ENCODE measurements at places on chromosomes 11 and 22.

GRCh38 chr11:120642196-120642894 is 130.8 kb downstream of the GRIK4 start:
- DNase-seq, result no peak

DNA sequence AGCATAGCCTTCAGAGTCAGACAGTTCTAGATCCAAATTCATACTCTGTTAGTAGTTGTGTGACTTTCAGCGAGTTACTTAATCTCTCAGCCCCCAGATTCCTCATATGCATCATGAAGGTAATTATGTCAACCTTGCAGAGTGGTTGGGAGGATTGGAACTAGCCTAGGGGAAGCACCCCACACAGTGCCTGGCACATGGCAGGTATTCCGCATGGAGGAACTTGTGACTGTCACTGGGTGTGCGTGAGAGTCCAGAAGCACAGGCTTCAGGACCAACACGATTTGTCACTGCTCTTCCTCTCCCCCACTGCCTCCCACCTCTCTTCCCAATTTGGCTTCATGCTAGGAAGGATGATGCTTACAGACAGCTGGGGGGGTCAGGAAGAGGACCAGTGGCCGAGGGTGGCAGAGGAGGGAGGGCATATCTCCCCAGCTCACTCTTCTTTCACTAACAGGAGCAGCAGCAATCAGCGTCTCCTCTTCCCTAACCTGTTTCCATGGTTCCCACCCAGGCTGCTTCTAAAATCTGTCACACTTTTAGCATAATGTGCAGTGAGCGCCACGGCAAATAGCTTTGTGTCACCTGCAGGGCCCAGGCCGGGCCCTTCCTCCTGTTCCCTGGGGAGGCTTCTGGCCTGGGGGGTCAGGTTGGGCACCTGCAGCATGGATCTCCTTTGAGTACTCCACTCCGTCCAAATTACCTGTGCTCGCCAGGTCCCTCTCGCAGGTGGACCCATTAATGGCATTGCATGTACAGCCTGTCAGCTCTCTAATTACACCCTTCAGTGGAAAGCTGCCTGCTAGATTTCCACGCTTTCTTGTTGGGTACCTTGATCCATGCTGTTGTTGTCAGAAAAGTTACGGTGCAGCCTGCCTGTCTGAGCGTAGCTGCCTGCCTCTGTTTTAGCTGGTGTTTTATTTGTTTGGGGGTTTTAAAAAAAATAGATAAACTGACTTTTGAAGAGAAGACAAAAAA is 400.4 kb downstream of the NXPE2 start:
- no peak for DNase-seq

- DNase-seq, result no peak
These were observed 8.1 kb upstream of the GNB1L start for GRCh38 chr22:19862619-19863246.

DNA sequence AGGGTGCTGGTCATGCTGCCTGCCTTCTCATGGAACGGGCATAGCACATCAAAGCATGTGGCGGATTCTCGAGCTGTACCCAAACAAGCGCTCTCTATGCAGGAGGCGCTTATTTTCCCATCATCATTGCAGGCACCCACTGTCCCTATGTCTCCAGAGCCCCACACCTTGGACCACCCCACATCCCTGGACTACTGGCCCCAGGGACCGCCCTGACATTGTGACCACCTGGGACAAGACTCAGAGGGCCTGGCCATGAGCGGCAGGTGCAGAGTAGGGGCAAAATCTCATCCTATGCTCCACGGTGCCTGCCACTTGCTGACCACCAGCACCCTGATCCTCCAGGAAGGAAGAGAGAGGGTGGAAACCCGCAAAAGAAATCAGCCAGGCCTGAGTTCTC is 170.4 kb downstream of the DSCAML1 start:
- no peak for DNase-seq

DNA sequence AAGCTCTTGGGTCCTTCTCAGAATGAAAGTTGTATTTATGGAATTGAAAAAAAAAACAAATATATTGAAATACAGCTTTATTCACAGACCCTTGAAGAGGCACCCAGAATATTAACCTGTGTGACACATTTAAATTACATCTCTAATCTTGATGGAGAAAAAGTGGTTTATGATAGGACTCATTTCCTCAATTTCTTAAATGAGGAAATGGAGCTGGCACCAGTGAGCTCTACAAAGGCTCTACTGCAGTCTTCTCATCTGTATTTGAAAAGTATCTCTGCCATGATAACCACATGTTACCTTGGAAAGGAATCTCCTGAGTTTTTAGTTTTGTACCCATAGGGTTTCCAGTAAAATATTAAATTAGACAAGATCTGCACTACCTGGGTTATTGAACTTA is 186.5 kb downstream of the HIPK3 start:
- no peak for DNase-seq

- no peak for DNase-seq
These were observed 144.5 kb downstream of the DBX1 start for GRCh38 chr11:20015529-20016427.

GRCh38 chr11:126743628-126744027 is 256.9 kb downstream of the KIRREL3 start:
- DNase-seq, result no peak

DNA sequence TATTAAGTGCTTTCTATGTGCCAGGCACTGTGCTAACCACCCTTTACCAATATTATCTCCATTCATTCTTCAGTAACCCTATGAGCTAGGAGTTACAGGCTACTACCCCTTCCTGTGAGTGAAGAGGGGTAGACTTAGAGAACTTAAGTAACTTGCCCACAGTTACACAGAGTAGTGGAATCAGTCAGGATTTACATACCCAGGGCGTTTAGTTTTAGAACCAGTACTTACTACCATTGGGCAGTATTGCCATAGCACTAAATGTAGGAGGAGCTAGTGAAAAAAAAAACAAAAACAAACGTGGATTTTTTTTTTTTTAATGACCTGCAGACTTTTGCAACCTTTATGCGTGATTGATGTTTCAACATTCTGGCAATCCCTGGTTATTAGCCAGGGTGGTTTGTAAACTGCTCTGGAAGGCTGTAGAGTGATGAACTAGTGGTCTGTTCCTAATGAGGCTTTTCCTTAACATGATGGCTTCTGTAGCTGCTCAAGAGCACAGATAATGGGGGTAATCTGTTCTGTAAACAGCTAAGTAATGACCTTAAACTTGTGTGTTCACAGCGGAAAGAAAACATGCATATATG is 11.4 kb downstream of the TBCEL start:
- DNase-seq, result no peak

DNA sequence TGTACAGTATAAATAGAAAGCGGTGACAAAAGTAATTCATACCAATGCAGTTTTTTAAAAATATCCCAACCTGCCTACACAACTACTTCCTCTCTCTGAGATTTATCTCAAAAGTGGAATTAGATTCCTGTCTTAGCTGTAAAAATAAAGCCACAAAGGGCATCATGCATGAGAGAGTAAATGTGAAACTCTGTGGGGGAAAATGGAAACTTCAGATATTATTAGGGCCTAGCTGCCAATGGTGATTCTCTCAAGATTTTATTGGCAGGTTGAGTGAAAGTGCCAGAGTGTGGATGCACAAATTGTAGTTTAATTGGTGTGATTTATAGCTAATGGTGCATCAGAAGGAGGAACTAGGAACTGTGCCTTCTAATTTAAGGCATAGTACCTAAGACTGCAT is 356.9 kb upstream of the CCDC90B start:
- no peak for DNase-seq

DNA sequence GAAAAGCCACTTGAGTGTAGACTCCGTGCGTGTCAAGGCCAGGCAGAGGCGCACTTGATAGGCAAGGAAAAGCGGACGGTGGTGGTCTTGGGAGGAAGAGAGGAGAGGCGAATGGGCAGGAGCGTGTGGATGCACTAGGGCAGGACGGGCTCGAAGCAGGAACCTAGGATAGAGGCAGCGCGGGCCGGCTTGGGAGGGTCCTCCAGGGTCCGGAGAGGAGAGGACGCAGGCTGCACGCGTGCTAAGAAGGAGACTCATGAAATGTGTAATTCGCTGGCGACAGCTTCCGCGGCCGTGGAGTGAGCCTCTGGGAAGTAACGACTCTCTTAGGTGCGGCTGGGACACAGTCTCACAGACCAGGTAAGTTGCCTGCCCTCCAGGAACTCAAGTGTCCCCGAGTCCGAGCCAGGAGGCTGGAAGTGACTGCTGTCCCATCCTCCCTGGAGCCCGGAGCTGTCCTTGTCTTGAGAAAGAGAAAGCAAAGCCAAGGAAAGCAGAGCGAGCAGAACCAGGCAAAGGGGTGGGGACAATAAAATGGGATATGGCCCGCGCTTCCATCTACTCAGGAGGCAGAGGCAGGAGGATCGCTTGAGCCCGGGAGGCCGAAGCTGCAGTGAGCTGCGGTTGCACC is 874 bp upstream of the IL17RA start:
- DNase-seq, result no peak

- DNase-seq, result no peak
These were observed 14.8 kb downstream of the FAM181B start for GRCh38 chr11:82718821-82719220.

GRCh38 chr22:35010543-35010942 is 55.4 kb upstream of the ISX start:
- no peak for DNase-seq

GRCh38 chr22:50171319-50171964 is 911 bp downstream of the PANX2 start:
- no peak for DNase-seq

- no peak for DNase-seq
These were observed 453.4 kb downstream of the NTM start for GRCh38 chr11:131823772-131824171.

- no peak for DNase-seq
These were observed 28.5 kb downstream of the MAFF start for GRCh38 chr22:38230108-38230825.

GRCh38 chr22:20509344-20510047 is 2.1 kb downstream of the MED15 start:
- DNase-seq, result no peak

GRCh38 chr11:111397034-111397433 is 18.0 kb upstream of the POU2AF1 start:
- DNase-seq, result no peak

DNA sequence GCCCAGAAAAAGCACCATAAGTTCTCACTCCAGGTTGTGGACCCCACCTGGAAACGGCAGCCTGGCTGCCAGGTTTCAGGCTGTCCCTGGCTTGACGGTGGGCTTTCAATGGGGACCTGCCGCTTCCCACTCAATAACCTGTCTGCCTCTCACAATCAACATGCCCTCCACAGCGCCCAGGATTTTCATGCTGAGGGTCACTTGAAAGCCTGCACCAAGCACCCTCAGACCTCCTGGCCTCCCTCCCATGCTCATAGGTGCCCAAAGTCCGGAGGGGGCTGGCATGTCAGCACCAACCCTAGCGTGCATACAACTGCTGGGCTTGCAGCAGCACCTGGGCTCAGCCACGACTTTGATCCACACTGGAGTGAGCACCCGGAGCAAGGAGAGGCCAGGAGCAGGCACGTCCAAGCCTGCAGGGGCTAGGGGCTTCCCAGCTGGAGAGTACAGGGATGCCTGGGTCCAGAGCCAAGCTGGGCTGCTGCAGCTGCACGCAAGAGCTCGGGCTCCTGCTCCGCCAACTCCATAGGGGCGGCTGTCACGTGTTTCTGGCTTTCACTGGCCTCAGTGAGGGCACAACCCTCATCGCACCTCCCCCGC is 1214.3 kb upstream of the RAG2 start:
- no peak for DNase-seq

DNA sequence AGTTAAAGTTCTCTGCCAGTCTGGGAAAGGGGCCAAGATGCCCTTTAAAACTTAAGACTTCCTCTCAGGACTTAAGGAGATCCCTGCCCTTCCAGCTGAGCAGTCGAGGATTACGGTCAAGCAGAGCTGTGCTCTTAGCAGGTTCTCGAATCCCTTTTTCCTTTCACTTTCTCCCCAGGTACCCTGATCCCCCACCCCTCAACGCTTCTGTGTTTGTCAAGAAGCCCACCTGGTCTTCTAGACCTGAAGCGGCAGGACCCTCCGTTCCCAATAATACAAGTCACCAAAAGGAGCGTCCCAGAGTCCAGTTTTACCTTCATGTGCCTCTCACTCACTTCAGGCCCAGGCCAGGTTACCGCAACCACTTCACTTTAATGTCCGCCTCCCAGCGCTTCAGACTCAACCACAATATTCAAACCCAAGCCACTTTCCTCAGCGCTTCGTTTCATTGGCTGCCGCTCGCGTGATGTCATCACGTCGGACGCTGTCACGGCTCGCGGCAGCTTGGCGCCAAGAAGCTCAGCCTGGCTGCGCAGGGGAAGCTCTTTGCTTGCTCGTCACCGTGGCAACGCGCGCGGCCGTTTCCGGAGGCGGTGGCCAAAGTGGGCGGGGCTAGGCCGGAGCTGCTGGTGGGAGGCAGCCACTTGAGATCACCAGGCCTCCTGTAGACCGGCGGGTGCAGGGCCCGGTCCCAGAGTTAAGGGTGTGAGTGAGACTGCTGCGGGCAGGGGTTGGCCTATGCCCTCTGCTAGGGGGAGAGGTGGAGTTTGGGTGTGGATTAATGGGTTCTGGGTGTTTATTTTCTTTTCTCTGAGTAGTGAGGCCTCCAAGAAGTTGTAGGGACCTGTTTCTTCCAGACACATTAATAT is at the start of the genes KIF18A and METTL15:
KIF18A (minus strand) TSS at position 407 of the 869 bp plus-strand sequence. CDS start 10,209 bp downstream, outside the sequence.
METTL15 (plus strand) TSS at position 639 of the 869 bp plus-strand sequence. CDS start 4,947 bp downstream, outside the sequence.
- peak; percentile 97 for DNase-seq

- DNase-seq, result no peak
These were observed 23.2 kb upstream of the NRGN start for GRCh38 chr11:124716591-124716990.

GRCh38 chr22:47566491-47566890 is 804.0 kb downstream of the TBC1D22A start:
- no peak for DNase-seq

- DNase-seq, result no peak
These were observed 72.0 kb downstream of the SLC5A12 start for GRCh38 chr11:26649884-26650283.

DNA sequence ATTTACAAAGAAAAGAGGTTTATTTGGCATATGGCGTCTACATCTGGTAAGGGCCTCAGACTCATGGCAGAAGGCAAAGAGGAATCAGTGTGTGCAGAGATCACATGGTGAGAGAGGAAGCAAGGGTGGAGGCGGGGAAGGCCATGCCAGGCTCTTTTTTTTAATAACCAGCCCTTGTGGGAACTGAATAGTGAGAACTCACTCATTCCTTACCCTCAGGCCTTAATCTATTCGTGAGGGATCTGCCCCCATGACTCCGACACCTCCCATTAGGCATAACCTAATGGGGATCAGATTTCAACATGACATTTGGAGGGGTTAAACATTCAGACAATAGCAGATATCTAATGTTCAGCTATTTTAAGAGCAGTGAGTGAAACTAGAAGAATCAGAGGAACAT is 55.7 kb downstream of the ATM start:
- no peak for DNase-seq

GRCh38 chr11:109869536-109869935 is 223.7 kb upstream of the ZC3H12C start:
- DNase-seq, result no peak

GRCh38 chr11:132062541-132062940 is 692.1 kb downstream of the NTM start:
- DNase-seq, result no peak

GRCh38 chr11:35192347-35192746 is 53.4 kb downstream of the CD44 start:
- no peak for DNase-seq

DNA sequence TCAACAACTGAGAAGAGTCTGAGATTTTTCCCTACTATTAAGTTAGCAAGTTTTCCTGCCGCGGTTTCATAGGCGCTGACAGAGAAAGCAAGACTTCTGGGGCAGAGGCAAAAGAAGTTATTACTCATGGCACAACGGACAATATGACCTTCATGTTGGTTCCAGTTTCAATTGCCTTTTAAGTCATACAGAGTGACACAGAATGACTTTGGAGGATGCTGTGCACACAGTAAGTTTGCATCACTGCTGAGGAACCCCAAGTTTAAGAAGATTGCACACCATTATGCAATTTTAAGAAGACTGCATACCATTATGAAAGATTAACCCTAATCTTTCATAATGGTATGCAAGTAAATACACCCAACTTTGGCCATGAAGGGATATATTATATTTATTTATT is 626.5 kb upstream of the CHORDC1 start:
- DNase-seq, result no peak

Measured in stimulated activated CD8-positive, alpha-beta memory T cell treated with anti-CD3 and anti-CD28 coated beads, Interleukin-7, amount 100 ng/mL, for 1 hour (primary cell).